Lower lobe of right lung (tissue), 2 donors: ENCODE measurements at places on chromosomes 4 and X.
A peak's percentile ranks its signal among the peaks of the same experiment; 100 is the strongest.

- no peak overlapping the region for H3K4me3 ChIP-seq
- no peak overlapping the region for H3K27ac ChIP-seq
- no peak for DNase-seq
- no peaks in the 10 kb centered on the region for H3K4me1 ChIP-seq
- H3K27me3 ChIP-seq, result no peaks in the 10 kb centered on the region
These were observed 15.6 kb upstream of the TMPRSS11F start for GRCh38 chr4:68145261-68145660.

GRCh38 chr4:103076747-103077347 lies at the start of gene SLC9B2:
Gene SLC9B2 (minus strand): TSS chr4:103076761. CDS start chr4:103067550, 9,211 bp downstream.
- no peak for DNase-seq
- H3K27me3 ChIP-seq, result no peaks in the 10 kb centered on the region
- peak within 1 kb of the TSS; percentile 72 for H3K4me3 ChIP-seq
- H3K36me3 ChIP-seq, result peaks cover 16% of the 10 kb centered on the region
- H3K4me1 ChIP-seq, result peaks cover 12% of the 10 kb centered on the region

- H3K27me3 ChIP-seq, result no peaks in the 10 kb centered on the region
- H3K36me3 ChIP-seq, result no peaks in the 10 kb centered on the region
- H3K27ac ChIP-seq, result no peak overlapping the region
- H3K4me1 ChIP-seq, result no peaks in the 10 kb centered on the region
- DNase-seq, result no peak
- H3K4me3 ChIP-seq, result no peak overlapping the region
These were observed 115.7 kb upstream of the GPC4 start for GRCh38 chrX:133530960-133531359.

DNA sequence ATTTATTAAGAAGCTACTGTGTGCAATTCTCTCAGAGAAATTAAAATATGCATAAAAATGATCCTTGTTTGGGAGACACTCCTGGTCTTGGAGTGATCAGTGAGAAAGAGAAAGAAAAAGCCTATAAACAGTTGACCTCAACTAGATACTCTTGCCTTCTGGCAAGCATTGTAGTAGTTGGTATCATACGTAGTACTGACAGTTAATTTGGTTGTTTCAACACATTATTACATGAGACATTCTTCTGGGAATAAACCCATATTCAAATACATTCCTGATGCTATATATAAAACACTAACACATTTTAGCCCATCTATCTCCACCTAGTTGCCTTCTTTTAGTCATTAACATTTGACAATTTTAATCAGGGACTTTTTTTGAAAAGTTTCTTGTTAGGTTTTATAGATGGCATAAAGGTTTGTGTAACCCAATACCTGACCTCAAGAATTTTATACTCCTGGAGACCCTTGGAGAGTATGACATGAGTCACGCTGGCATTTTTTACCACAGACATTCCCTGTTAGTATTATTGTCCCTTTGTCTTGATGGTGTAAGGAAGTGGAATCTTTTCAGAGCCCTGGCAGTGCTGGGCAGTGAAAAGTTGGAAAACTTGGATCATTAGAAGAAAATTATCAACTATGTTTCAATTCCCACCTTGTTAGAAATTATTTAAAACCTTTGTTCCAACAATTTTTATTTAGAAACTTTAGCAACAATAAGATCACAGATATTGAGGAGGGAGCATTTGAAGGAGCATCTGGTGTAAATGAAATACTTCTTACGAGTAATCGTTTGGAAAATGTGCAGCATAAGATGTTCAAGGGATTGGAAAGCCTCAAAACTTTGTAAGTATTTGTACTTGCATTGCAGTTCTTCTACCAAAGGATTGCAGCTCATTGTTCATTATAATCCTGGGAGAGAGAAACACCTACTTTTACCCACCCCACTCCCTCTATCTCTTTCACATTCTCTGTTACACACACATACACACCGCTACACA lies 167.1 kb upstream of the PACRGL start:
- H3K27me3 ChIP-seq, result no peaks in the 10 kb centered on the region
- H3K36me3 ChIP-seq, result peaks cover 10% of the 10 kb centered on the region
- no peak overlapping the region for H3K4me3 ChIP-seq
- peak overlapping the region; percentile 8 for H3K27ac ChIP-seq
- DNase-seq, result no peak

GRCh38 chrX:150625875-150626274 lies 57.5 kb downstream of the MTM1 start:
- H3K36me3 ChIP-seq, result peaks cover 25% of the 10 kb centered on the region
- no peak overlapping the region for H3K4me3 ChIP-seq
- H3K4me1 ChIP-seq, result no peaks in the 10 kb centered on the region
- no peak overlapping the region for H3K27ac ChIP-seq

- H3K36me3 ChIP-seq, result no peaks in the 10 kb centered on the region
- no peak overlapping the region for H3K27ac ChIP-seq
- DNase-seq, result no peak
These were observed 67.0 kb downstream of the UCHL1 start for GRCh38 chr4:41323706-41324105.

- H3K4me1 ChIP-seq, result no peaks in the 10 kb centered on the region
- no peak overlapping the region for H3K27ac ChIP-seq
- no peaks in the 10 kb centered on the region for H3K27me3 ChIP-seq
- no peak overlapping the region for H3K4me3 ChIP-seq
- no peaks in the 10 kb centered on the region for H3K36me3 ChIP-seq
These were observed 4.0 kb downstream of the DIPK2B start for GRCh38 chrX:45196701-45197100.

- no peaks in the 10 kb centered on the region for H3K36me3 ChIP-seq
- no peak overlapping the region for H3K4me3 ChIP-seq
These were observed 133.6 kb upstream of the VCX2 start for GRCh38 chrX:8304668-8305067.

- H3K4me3 ChIP-seq, result no peak overlapping the region
- H3K27ac ChIP-seq, result no peak overlapping the region
- no peak for DNase-seq
- H3K27me3 ChIP-seq, result no peaks in the 10 kb centered on the region
These were observed 909.1 kb downstream of the FAT4 start for GRCh38 chr4:126223784-126224407.

GRCh38 chr4:129355031-129355430 lies 259.1 kb downstream of the C4orf33 start:
- no peaks in the 10 kb centered on the region for H3K27me3 ChIP-seq
- no peak overlapping the region for H3K27ac ChIP-seq
- no peak for DNase-seq
- no peak overlapping the region for H3K4me3 ChIP-seq

DNA sequence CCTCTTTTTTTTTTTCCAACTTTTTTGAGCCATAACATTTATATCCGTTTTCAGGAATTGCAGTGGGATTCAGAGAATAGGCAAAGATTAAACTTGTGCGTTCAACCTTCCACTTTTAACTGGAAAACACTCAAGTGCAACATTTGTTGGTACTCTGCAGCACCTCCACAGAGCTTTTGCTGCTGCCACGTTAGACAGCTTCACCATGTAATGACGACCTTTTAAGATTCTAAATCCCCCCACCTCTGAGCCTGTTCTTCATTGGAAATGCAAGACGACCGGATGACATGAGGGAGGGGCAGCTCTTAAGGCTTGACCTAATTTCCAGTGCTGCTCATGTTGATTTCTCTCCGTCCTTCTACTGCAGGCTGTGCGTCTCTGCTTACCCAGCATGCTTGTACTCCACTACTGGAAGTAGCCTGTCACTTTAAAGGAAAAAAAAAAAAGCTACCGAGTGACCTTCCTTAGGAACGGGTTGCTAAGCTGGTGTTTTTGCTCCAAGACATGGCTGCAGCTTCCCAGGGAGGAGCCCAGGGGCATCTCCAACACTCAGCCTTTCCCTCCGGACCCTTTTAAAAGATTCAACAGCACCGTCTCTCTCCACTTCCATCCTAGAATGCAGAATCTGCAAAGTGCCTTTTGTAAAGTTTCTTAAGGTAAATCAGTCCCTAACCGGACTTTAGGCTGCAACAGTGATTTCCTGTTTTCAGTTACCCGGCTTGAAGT lies at the start of gene CC2D2A:
CC2D2A (plus strand) TSS at position 481 of the 726 bp plus-strand sequence. CDS start 6,051 bp downstream, outside the sequence.
- no peaks in the 10 kb centered on the region for H3K27me3 ChIP-seq
- DNase-seq, result no peak
- no peaks in the 10 kb centered on the region for H3K36me3 ChIP-seq
- H3K4me1 ChIP-seq, result peaks cover 6% of the 10 kb centered on the region
- H3K4me3 ChIP-seq, result peak within 1 kb of the TSS; percentile 60

- DNase-seq, result no peak
- H3K4me1 ChIP-seq, result no peaks in the 10 kb centered on the region
- H3K36me3 ChIP-seq, result no peaks in the 10 kb centered on the region
- H3K4me3 ChIP-seq, result no peak overlapping the region
- peaks cover 47% of the 10 kb centered on the region for H3K27me3 ChIP-seq
- H3K27ac ChIP-seq, result no peak overlapping the region
These were observed 66.9 kb upstream of the ADRA2C start for GRCh38 chr4:3699261-3699660.

GRCh38 chrX:20463296-20464075 lies 196.8 kb upstream of the RPS6KA3 start:
- no peaks in the 10 kb centered on the region for H3K4me1 ChIP-seq
- H3K27ac ChIP-seq, result no peak overlapping the region
- DNase-seq, result no peak

DNA sequence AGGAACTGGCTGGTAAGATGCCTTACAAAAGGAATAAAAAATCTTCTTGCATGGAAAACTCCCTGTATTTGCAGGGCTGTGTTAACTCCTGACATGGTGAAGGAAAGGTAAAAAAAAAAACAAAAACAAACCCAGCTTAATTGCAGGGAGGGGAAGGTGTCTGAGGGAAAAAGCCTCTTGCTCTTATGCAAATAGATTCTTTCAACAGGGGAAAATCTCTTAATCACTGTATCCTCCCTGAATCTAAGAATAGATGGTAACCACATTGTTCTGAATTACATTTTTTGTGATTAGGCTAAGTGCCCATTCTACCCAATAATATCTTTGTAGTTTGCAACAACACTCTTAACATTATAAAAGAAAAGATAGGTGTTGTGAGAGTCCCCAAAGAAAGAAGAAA lies 172.6 kb downstream of the RBM46 start:
- DNase-seq, result no peak
- no peaks in the 10 kb centered on the region for H3K27me3 ChIP-seq
- no peaks in the 10 kb centered on the region for H3K4me1 ChIP-seq
- H3K27ac ChIP-seq, result no peak overlapping the region
- H3K4me3 ChIP-seq, result no peak overlapping the region
- no peaks in the 10 kb centered on the region for H3K36me3 ChIP-seq

DNA sequence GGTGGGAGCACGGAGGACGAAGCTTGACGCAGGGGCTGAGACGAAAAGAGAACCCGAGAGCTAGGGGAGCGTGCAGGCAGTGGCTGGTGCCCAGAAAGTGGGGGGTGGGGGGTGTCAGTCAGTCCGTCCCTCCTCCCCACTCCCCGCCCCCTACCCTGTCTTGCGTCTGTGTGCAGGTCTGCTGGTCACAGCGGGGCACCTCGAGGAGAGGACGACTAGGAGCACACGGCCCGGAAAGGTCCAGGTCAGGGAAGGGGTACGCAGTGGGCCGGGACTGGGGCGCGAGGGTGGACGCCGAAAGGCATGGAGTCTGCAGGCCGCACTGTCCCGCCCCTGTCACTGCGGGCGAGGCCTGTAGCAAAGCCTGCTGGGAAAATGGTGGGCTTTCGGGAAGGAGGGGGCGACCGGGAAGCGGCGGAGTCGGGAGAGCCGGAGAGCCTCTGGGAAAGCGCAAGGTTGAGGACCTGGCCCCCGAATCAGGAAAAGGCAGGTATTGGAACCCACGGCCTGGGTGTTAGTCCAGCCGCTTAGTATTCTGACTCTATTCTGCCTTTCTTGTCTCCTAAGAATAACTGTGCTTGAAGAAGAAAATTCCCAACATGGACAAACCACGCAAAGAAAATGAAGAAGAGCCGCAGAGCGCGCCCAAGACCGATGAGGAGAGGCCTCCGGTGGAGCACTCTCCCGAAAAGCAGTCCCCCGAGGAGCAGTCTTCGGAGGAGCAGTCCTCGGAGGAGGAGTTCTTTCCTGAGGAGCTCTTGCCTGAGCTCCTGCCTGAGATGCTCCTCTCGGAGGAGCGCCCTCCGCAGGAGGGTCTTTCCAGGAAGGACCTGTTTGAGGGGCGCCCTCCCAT lies 769 bp downstream of the TCEAL1 start:
- peak; percentile 66 for DNase-seq
- no peaks in the 10 kb centered on the region for H3K36me3 ChIP-seq
- H3K4me1 ChIP-seq, result peaks cover 5% of the 10 kb centered on the region
- peak overlapping the region; percentile 67 for H3K4me3 ChIP-seq

DNA sequence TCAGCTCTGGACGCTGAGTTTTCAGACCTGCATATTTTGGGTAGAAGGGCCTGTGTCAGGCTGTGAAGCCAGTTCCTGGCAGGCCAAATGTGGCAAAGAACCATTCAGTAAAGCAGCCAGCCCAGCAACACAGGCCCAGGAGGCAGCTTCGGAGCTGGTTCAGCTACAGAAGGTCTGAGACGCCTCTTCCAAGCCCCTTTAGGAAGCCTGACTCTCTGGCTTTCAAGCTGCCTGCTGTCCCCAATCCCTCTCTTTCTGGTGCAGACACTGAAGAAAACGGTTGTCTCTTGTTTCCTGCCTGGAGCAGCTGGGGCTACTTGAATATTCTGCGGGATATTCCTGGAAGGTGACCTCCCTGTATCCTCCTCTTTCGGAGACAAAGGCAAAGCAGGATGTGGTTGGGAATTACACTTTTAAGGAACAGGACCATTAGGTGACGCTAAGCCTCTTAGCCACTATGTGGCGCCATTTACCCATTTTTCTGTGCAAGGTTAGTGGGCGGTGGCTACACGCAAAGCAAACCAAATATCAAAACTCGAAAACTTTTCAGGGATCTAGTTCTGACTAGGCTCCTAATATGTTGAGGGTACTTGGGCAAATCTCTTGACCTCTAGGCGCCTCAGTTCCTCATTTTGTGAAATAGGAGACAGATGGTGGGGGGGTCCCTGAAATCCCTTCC lies 47.2 kb upstream of the LAS1L start:
- H3K4me1 ChIP-seq, result no peaks in the 10 kb centered on the region
- no peaks in the 10 kb centered on the region for H3K36me3 ChIP-seq
- no peak overlapping the region for H3K27ac ChIP-seq
- no peak overlapping the region for H3K4me3 ChIP-seq
- H3K27me3 ChIP-seq, result no peaks in the 10 kb centered on the region
- DNase-seq, result no peak

GRCh38 chr4:57719456-57719855 lies 609.3 kb upstream of the IGFBP7 start:
- no peak overlapping the region for H3K27ac ChIP-seq
- no peak for DNase-seq
- no peaks in the 10 kb centered on the region for H3K4me1 ChIP-seq
- no peaks in the 10 kb centered on the region for H3K27me3 ChIP-seq

DNA sequence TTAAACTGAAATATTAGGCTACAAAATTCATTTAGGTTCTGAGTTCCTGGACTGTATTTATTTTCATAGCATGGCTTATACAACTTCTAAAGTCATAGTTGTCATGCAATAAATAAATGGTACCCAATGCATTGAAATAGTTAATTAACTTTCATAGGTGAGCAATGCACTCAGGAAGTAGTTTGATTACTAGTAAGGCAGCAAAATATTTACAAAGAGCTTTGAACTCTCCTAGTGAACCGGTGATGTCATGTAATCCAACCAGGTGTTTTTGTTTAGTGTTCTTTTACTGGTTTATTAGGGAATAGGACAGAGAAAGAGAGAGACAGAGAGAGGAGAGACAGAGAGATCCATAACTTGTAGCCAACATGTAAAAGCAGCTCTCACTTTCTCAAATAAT lies 228.6 kb upstream of the CTSO start:
- no peak for DNase-seq
- H3K27me3 ChIP-seq, result no peaks in the 10 kb centered on the region
- H3K4me3 ChIP-seq, result no peak overlapping the region
- H3K27ac ChIP-seq, result no peak overlapping the region
- H3K4me1 ChIP-seq, result no peaks in the 10 kb centered on the region
- H3K36me3 ChIP-seq, result no peaks in the 10 kb centered on the region
